ENCODE measurements at places on chromosomes 12 and 14. TPM values are rescaled to one million over a fixed set of nuclear protein-coding genes. Genes with fewer than 3 reads are reported as not detected.

ANO2 gene
- not detected for polyA plus RNA-seq

IAPP gene
- polyA plus RNA-seq = not detected

P2RX2 gene
- polyA plus RNA-seq = not detected

GCH1 gene
- polyA plus RNA-seq = 28.6 TPM

NRXN3 gene
- polyA plus RNA-seq = not detected

SERPINA9 gene
- not detected for polyA plus RNA-seq

TOMM20L gene
- polyA plus RNA-seq = not detected

- H3K27me3 ChIP-seq = peaks cover 4% of the 10 kb centered on the region
- H3K27ac ChIP-seq = no peak overlapping the region
- no peak overlapping the region for H3K4me3 ChIP-seq
- no peaks in the 10 kb centered on the region for H3K4me1 ChIP-seq
- no peak for DNase-seq
Measured at GRCh38 chr12:22299294-22299912, 35.1 kb downstream of the ST8SIA1 start.

DNA sequence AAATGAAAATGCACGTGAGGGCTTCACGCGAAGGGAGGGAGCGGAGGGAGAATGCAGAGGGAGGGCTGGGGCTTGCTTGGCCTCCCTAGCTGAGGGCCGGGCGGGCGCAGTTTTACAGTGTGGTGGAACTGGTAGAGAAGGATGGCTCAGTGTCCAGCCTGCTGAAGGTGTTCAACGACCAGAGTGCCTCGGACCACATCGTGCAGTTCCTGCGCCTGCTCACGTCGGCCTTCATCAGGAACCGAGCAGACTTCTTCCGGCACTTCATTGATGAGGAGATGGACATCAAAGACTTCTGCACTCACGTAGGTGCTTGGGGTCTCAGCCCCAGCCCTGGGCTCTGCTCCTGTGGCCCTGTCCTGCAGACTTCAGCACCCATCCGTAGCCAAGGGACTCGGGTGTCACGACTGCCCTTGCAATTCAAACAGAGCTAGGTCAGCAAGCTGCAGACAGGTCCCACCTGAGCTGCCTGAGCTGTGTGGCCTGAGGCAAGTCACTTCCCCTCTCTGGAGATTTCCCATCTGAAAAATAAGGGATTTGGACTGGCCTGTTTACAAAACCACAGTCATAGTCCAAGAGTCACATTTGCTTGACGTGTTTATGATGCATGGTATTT, 18.4 kb downstream of the OTUB2 start:
- no peaks in the 10 kb centered on the region for H3K4me1 ChIP-seq
- no peak overlapping the region for H3K27ac ChIP-seq
- H3K36me3 ChIP-seq = peaks cover 4% of the 10 kb centered on the region
- DNase-seq = no peak
- H3K4me3 ChIP-seq = no peak overlapping the region

DNA sequence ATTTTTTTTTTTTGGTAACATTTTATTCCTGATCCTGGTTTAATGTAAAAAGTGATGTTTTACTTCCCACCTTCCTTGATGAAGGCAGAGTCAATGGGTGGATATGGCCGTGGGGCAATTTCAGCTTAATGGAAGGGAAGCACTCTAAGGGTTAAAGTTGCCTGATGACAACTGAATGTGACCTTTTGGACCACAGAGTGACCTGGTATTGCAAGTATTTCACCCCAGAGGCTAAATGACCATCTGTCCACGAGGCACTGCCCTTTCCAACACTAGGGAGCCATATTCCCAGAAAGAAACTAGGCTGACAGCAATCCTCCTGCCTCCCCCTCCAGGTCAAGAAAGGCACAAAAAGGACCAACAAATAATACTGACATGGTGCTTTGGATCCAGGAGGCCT, 4.8 kb downstream of the CCDC177 start:
- H3K36me3 ChIP-seq = no peaks in the 10 kb centered on the region
- no peak for DNase-seq
- H3K4me3 ChIP-seq = no peak overlapping the region
- H3K4me1 ChIP-seq = peaks cover 9% of the 10 kb centered on the region
- no peak overlapping the region for H3K27ac ChIP-seq
- peaks cover 64% of the 10 kb centered on the region for H3K27me3 ChIP-seq

DNA sequence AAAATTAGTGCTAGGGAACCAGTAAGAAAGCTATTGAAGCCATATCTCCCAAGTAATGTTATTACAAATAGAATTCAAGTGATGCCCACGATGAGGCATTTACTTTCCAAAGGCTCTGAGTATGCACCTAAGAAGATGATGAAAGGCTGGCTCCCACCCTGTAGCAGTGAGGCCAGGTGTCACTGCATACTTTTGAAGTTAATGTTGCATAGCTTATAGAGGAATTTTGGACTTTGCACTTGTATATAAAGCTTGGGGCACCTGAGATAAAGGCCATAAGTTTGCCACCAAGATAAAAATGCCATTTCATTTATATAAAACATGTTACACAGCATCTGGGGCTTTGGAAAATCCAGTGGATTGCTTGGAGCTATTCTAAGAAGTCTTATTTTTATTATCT, 96.2 kb downstream of the PTPRB start:
- peaks cover 16% of the 10 kb centered on the region for H3K27me3 ChIP-seq
- no peaks in the 10 kb centered on the region for H3K36me3 ChIP-seq
- DNase-seq = no peak
- H3K4me3 ChIP-seq = no peak overlapping the region
- H3K4me1 ChIP-seq = no peaks in the 10 kb centered on the region
- no peak overlapping the region for H3K27ac ChIP-seq

DNA sequence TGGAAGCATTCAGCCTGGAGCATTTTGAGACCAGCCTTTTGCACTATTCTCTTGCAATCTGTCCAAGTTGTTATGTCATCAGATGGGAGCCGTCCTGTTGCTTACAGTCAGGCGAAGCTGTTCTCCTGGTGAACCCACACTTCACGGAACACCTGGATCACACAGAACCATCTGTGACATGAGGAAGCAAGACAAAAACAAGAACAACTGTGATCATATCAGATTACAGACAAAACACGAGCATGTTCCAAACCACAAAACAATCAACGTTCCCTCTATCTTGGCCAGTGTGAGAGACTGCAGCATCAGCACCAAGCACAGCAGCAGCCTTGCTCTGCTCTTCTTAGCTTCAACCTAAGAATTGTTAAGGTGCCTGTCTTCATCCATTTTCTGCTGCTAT, 180.5 kb upstream of the SFSWAP start:
- H3K4me3 ChIP-seq = no peak overlapping the region
- H3K27ac ChIP-seq = no peak overlapping the region
- no peaks in the 10 kb centered on the region for H3K36me3 ChIP-seq
- H3K27me3 ChIP-seq = peaks cover 22% of the 10 kb centered on the region
- no peak for DNase-seq

DNA sequence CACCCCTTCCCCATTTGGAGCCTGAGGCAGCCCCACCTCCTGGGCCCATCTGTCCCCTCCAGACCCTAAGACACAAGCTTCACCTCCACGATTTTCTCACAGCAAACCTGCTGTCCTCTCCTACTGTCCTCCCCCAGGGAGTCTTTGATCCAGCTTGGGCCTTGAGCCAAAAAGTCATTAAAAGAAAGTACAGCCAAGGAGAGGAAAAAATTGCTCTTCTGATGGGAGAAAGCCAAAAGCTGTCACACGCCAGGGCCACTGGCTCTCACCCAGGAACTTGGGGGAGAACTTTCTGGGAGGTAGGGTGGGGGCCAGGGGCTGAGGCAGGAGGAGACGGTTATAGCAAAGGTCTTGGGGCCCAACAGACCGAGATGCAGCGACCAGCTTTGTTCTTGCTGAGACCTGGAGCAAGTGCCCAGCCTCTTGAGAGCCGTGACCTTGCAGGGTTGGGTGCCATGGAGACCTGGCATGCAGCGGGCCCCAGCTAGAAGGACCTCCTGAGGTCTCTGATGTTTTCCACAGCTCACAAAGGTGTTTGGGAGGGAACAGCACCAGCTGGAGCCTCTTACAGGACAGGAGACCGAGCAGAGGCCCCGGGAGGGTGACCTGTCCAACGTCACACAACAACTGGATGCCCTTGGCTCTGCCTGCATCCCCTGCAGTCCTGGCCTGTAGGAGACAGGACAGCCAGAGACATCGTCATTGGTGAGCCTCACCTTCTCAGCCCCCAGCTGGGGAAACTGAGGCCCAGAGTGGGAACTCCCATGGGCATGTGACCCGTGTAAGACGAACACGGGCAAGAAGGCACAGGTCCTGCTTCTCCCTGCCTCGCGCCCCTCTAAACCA, 124.5 kb downstream of the CALM1 start:
- no peaks in the 10 kb centered on the region for H3K4me1 ChIP-seq
- H3K27me3 ChIP-seq = no peaks in the 10 kb centered on the region
- H3K36me3 ChIP-seq = no peaks in the 10 kb centered on the region
- no peak overlapping the region for H3K4me3 ChIP-seq
- no peak for DNase-seq

- peaks cover 19% of the 10 kb centered on the region for H3K36me3 ChIP-seq
- no peak for DNase-seq
- H3K27ac ChIP-seq = no peak overlapping the region
- H3K27me3 ChIP-seq = no peaks in the 10 kb centered on the region
Measured at GRCh38 chr12:48041591-48042423, 37.5 kb upstream of the COL2A1 start.

- H3K36me3 ChIP-seq = no peaks in the 10 kb centered on the region
- no peak overlapping the region for H3K27ac ChIP-seq
- no peaks in the 10 kb centered on the region for H3K27me3 ChIP-seq
- H3K4me3 ChIP-seq = no peak overlapping the region
Measured at GRCh38 chr14:28877923-28878322, 111.3 kb downstream of the FOXG1 start.

DNA sequence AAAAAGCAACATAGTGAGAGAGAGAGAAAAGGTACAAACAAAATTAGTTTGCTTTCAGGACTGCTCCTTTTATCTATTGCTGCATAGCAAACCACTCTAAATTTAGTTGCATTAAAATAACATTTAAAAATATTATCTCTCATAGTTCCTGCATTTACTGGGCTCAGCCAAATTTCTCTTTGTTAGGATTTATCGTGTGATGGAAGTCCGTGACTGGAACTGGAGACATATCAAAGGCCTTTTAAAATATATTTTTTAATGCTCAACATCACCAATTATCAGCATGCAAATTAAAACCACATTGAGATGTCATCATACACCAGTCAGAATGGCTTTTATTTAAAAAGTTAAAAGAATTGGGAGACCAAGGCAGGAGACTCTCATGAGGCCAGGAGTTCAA, 107.6 kb upstream of the SYT1 start:
- H3K4me1 ChIP-seq = no peaks in the 10 kb centered on the region
- H3K27ac ChIP-seq = no peak overlapping the region
- no peaks in the 10 kb centered on the region for H3K36me3 ChIP-seq
- no peak for DNase-seq
- no peak overlapping the region for H3K4me3 ChIP-seq

DNA sequence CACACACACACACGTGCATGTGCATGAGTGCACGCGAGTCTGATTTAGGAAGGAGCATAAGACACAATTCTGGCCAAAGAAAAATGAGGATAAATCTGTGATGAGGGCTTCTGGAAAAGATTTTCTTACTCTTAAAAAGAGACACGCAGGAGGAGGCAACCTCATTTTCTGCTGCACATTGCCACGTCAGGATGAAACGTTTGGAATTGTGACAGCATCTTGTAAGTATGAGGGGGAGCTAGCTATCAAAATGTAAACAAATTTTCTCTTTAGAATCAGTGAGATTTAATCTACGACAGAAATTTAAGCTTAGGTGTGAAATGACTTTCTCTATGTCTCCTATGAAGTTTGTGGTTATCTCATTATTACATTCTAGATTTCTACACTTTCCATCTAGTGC, 31.1 kb upstream of the NUBPL start:
- H3K27ac ChIP-seq = no peak overlapping the region
- no peak for DNase-seq
- no peak overlapping the region for H3K4me3 ChIP-seq
- no peaks in the 10 kb centered on the region for H3K36me3 ChIP-seq
- no peaks in the 10 kb centered on the region for H3K27me3 ChIP-seq

DNA sequence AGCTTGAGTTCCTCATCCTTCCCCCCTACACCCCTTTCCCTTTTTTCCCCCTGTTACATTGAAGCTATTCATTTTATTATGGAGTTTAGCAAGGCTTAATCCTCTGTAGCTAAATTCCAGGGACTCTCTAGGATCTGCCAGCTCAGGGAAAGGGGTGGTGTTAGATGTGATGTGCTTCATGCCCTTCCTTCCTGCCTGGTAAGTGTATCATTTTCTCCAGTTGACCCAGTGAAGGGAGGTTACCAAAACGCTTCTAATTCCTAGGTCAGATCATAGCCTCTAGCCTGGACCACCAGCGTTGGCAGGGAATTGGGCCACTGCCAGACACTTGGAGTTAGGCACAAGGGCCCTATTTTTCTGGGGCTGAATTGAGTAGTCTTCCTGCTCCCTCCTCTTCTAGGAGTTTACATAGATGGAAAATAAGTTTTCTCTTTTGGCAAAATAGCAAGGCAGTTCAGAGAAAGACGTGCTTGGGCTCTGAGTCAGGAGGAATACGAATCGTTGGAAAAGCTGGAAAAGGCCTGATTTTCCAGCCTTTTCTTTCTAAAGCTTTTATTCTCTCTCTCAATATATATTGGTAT, 88.3 kb downstream of the NPAS3 start:
- H3K36me3 ChIP-seq = no peaks in the 10 kb centered on the region
- H3K27ac ChIP-seq = no peak overlapping the region
- DNase-seq = no peak
- H3K4me1 ChIP-seq = no peaks in the 10 kb centered on the region

DNA sequence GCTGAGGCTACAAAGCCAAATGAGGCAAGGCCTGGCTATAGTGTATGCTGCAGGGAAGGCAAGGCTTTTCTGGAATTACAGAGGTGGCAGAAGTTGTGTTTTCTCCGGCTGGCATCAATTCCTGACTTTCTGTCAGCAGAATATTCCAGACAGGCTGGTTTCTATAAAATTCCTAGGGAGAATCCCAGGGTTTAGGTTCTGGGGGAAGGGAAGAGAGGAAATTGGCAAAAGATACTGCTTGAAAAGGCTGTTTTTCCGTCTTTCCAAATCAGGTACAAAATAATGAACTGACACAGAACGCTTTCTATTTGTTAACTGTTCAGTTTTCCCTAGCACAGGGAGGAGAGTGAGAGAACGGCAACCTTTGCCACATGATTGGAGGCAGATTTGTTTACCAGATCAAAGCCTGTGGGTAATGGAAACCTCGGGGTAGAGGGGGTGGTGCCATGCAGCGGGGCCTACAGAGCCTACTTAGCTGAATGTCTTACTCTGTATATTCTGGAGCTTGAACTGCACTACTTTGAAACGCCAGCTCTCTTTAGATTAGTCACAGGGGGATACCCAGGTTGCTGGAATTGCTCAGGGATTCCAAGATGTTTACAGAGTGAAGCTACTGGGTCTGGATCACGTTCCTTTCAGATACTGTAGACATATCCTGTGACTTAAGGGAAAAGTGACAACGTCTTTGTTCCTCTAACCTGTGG, 65.8 kb upstream of the DACT1 start:
- no peaks in the 10 kb centered on the region for H3K4me1 ChIP-seq
- H3K4me3 ChIP-seq = no peak overlapping the region
- no peaks in the 10 kb centered on the region for H3K27me3 ChIP-seq
- no peak overlapping the region for H3K27ac ChIP-seq
- no peak for DNase-seq
- no peaks in the 10 kb centered on the region for H3K36me3 ChIP-seq

- H3K27me3 ChIP-seq = no peaks in the 10 kb centered on the region
- no peak for DNase-seq
- H3K36me3 ChIP-seq = no peaks in the 10 kb centered on the region
- H3K4me3 ChIP-seq = no peak overlapping the region
- no peak overlapping the region for H3K27ac ChIP-seq
- no peaks in the 10 kb centered on the region for H3K4me1 ChIP-seq
Measured at GRCh38 chr12:127750076-127750840, 516.7 kb upstream of the TMEM132C start.

- H3K36me3 ChIP-seq = peaks cover 14% of the 10 kb centered on the region
- peaks cover 28% of the 10 kb centered on the region for H3K4me1 ChIP-seq
- H3K4me3 ChIP-seq = no peak overlapping the region
- DNase-seq = no peak
Measured at GRCh38 chr12:49332441-49332861, 4.5 kb downstream of the C1QL4 start.
